ENCODE measurements at places on chromosomes 6 and 20.

DNA sequence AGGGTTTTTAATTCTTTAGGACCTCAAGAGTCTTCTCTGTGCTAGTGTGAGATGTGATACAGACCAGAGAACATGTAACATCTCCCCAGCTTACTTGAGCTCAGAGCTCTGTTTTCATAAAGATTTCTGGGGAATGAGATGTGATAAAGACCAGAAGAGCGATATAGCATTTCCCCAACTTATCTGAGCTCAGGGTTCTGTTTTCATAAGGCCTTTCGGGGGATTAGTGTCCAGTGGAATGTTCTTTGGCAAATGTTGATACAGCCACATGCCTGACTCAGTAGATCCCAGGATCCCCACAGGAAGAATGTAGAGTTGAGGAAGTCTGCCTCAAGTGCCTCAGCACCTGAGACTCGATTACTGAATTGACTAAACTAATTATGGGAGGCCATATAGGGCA lies 18.7 kb upstream of the TOP1 start:
- DNase-seq = no peak

DNA sequence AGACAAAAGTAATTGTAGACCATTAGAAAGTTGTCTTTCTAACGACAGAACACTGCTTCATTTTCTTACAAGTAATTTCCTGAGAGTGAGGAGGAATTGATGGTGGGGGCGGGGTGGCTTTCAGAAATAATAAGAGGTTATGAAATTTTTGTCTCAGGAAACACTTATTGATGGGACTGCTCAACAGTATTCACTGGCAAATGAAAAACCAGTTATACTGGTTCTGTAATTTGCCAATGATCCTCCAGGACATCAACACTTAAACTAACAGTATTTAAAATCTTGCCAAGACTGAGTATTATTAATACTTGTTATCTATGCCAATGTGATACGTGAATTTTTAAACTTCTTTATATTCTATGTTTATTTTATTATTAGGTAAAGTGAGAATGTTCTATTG lies 41.8 kb upstream of the FUT9 start:
- DNase-seq = no peak

GRCh38 chr6:25462235-25462897 lies 183.2 kb downstream of the CARMIL1 start:
- no peak for DNase-seq

- no peak for DNase-seq
These were observed 110.6 kb upstream of the TENT5A start for GRCh38 chr6:81863123-81863522.

GRCh38 chr6:138086573-138087196 lies 20.5 kb downstream of the PERP start:
- no peak for DNase-seq

- DNase-seq = no peak
These were observed 136.0 kb downstream of the MTHFD1L start for GRCh38 chr6:151001387-151002056.

- no peak for DNase-seq
These were observed 311.2 kb downstream of the NRN1 start for GRCh38 chr6:5695260-5696245.

- no peak for DNase-seq
These were observed 59.7 kb downstream of the GPX5 start for GRCh38 chr6:28585335-28585734.

- DNase-seq = peak; percentile 51
These were observed 7.1 kb upstream of the AFDN start for GRCh38 chr6:167819576-167819975.

DNA sequence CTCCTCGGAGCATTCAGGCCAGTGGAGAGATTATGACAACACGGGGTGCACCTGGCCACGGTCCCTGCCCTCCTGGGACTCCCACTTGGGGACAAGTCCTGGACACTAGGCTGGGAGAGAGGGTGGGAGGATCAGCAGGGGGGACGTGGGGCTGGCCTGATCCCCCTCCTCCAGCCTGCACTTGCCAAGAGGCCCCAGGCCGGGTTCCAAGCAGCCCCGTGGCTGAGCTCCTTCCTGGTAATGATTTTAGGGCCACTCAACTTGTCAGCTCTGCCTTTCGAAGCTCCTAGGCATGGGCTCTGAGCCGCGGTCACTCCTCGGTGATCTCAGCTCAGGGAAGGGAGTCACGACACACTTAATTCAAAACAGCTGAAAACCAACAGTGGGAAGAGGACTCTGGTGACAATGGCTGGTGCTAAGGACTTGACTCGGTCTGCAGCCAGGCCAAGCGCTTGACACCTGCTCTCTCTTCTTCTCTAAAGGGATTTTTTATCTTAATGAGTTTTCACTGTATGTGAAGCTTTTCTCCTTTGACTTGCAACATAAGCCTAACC lies 161.7 kb downstream of the BMP7 start:
- no peak for DNase-seq

GRCh38 chr6:154622618-154623336 lies 110.4 kb upstream of the SCAF8 start:
- no peak for DNase-seq

DNA sequence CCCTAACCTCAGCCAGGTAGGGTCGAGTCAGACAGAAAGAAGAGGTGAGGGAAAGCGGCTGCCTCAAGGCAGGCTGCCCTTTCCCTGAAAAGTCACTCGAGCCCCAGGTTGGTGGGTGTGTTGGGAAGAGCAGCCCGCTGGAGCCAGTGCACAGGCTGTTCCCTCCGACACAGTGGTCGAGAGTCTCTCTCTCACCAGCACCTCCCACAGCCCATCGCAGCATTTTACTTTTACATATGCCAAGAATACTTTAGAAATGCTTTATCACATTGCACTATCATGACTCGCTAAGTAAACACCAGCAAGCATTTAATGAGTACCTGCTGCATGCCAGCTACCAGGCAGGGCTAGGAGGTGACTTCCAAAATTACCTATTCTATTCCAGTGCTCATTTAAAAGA lies 1.7 kb downstream of the PRPH2 start:
- DNase-seq = no peak

DNA sequence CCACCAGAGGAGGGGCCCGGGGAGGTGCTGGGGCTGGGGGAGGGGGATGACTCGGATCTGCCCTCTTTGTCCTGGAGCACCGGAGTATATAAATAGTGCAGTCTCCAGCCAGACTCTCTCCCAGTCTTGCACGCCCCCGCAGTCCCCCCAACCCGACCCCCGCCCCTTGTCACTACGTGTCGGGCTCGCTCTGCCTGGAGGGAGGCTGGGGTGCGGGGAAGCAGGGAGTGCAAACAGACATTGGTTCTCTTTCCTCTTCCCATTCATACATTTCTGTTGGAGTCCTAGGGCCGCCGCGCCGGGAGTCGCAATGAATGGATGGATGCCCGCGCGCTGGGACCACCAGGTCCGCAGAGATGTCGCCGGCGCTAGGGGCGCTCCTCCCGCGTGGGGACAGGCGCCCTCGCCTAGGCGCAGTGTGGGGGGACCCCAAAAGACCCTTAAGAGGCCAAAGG lies 179.3 kb downstream of the TBXT start:
- no peak for DNase-seq

- no peak for DNase-seq
These were observed 40.9 kb downstream of the CDH22 start for GRCh38 chr20:46267108-46268105.

DNA sequence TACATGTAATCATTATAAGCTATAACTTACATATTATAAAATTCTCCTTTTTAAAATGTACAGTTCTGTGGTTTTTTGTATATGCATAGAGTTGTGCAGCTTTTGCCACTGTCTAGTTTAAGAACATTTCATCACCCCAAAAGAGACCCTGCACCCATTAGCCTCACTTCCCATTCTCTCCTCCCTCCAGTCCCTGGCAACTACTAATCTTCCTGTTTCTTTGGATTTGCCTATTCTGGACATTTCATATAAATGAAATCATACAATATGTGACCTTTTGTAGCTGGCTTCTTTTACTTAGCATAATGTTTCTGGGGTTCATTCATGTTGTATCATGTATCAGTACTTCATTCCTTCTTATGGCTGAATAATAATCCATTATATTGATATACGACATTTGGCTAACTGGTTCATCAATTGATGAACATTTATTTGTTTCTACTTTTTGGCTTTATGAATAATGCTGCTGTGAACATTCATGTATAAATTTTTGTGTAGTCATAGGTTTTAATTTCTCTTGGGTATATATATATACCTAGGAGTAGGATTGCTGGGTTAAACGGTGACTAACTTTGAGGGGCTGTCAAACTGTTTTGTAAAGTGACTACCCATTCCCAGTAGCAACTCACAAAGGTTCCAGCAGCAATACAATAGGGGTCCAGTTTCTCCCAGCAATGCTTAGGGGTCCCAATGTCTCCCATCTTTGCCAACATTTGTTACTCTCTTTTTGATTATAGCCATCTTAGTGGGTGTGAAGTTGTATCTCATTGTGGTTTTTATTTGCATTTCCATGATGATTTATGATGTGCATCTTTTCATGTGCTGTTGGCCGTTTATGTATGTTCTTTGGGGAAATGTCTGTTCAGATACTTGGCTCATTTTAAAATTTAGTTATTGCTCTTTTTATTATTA lies 10.7 kb downstream of the PTPRA start:
- DNase-seq = no peak

DNA sequence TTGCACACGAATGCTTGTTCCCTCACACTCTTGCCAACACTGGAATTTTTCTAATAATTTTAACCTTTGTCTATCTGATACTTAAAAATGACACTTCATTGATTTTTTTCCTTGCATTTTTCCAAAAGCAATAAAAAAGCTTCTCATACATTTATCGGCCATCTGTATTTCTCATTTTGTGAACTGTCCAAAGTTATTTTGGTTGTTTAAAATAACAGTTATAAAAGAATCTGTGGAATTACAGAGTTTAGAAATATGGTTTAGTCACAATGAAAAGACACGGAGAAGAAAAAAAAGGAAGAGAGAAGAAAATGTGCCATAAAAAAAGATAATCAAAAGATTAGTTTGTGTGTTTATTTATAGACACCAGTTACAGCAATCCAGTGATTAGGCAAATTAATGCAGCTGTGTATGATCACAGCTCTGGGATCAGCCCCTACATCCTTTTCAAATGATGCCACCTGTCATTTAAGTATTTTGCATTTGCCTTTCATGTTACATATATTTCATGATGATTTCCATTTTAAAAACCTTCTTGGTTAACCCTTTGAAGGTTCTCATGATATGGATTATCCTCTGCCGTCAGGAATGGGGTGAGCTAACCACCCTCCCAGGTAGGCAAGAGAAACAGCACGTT lies 171.7 kb downstream of the BACH2 start:
- no peak for DNase-seq

GRCh38 chr20:53419693-53420460 lies 173.8 kb downstream of the ZNF217 start:
- DNase-seq = no peak

DNA sequence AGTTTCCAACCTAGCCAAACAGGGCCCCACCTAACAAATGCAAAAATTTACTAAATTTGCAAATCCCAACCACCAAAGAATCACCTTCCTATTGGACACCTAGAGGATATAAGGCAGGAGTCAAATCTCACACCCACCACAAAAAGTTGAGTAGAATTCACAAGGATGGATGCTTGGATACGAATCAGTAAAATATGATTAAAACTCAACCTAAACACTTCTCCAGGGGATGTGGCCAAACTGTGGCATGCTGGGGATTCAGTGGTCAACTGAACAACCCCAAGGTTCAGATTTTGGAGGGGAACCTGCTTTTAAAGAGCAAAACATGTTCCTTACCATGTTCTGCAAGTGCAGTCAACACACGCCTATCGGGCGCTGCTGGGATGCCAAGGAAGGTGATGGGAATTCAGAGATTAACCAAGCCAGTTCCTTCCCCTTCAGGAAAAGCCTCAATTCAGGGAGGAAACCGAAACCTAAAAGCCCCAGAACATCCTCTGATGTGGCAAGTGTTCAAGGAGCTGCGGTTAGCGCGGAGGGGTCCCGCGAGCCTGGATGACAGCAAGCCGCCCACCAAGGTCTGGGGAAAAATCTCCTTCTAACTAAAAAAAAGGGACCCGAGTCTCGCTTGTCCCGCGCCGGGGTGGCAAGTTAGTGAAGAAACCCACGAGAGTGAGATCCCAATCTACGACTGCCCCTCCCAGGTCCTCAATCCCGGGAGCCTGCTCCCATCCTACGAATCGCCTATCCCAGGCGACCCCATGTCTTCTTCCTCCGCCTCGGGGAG lies 902 bp downstream of the SAMHD1 start:
- DNase-seq = peak; percentile 87

GRCh38 chr6:20918868-20919267 lies 384.6 kb downstream of the CDKAL1 start:
- no peak for DNase-seq

DNA sequence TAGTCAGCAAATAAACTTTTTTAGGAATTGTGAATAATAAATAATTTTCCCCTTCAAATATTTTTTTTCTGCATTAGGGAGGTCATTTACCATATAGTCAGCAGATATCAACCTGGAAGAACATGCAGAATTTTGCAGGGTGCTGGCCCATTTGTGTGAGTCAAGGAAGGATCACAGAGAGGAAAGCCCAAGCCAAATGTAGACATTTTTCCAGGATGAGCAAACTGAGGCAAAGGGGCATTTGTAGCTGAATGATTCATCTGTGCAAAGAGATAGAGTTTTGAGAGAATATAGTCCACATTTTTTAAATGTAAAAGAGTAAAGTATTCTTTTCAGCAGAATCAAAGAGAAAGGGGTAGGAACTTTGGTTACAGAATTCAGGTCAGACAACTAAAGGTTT lies 555.5 kb upstream of the MARCKS start:
- no peak for DNase-seq

DNA sequence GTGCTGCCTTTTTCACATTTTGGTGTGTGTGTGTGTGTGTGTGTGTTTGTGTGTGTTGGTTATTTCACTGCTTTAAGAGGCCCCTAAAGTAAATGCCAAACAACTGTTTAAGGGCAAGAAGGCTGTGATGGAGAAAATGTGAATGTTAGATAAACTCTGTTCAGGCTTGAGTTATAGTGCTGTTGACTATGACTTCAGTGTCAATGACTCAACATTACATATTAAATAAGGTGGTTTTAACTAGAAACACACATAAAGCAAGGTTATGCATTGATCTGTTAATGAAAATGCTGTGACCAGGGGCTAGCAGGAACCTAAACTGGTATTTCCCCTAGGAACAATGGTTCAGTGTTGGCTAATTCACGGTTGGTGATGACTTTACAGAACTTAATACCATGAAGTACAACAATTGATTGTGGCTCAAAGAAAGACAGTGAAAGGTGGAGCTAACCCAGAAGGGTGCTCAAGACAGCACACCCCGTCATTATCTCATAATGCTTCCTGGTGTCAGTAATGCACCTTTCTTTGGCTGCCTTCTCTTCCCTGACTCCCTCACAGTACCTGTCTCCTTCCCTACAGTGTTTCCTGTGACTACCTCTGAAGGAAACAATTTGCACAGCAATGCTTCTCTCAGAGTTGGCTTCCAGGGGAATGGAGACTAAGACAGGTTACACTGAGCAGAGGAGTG lies 116.1 kb downstream of the RIN2 start:
- DNase-seq = no peak

GRCh38 chr20:57322476-57322875 lies 7.1 kb upstream of the SPO11 start:
- no peak for DNase-seq

GRCh38 chr6:77440206-77440976 lies 22.9 kb downstream of the HTR1B start:
- DNase-seq = no peak

GRCh38 chr6:50899306-50899870 lies 80.7 kb downstream of the TFAP2B start:
- DNase-seq = no peak

- peak; percentile 78 for DNase-seq
These were observed 118.3 kb downstream of the STXBP5 start for GRCh38 chr6:147322299-147323162.

- DNase-seq = no peak
These were observed 504.9 kb upstream of the MARCKS start for GRCh38 chr6:113352029-113352801.

All from activated CD4-positive, alpha-beta T cell treated with anti-CD3 and anti-CD28 coated beads, Interleukin-2, amount 10 ng/mL, durations not matched to agents 24 days and 14 days (primary cell).